ENCODE measurements at places on chromosomes 5 and 9.

DNA sequence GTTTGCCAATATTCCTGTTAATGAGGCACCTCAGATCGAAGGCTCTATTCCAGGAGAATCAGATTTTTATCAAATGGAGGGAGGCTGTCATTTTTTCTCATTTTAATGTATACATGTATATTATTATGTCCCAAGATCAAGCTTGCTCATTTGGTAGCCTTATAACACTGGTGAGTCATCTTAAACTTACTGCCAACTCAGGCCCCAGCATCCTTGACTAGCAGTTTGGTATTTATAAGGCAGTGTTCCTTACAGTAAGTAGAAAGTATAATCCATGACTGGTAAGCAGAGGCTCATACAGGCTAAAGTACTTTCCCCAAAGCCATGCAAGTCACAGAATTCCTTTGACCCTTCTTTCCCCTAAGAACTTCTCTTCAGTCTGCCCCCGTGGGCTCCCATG is 90.7 kb upstream of the NR3C1 start:
- peak; percentile 51 for DNase-seq

- no peak for DNase-seq
These were observed 12.0 kb downstream of the GLRX start for GRCh38 chr5:95810305-95811125.

DNA sequence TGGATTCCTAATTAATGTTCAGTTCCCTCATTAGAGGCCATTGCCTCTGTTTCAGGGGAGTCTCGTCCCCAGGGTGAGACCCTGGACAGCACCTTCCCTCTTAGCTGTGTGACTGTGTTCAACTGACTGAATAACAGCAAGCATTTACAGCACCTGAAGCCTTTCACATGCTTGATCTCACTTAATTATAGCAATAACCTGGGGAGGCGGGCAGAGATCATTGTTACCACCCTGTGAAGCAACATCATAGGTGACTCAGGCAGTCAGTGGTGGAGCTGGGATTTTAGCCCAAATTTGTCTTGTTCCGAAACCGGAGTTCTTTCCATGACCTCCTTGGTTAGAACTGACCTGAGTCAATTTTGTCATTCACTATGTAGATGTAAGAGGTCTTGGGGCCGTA is 105.2 kb upstream of the RAD23B start:
- no peak for DNase-seq

DNA sequence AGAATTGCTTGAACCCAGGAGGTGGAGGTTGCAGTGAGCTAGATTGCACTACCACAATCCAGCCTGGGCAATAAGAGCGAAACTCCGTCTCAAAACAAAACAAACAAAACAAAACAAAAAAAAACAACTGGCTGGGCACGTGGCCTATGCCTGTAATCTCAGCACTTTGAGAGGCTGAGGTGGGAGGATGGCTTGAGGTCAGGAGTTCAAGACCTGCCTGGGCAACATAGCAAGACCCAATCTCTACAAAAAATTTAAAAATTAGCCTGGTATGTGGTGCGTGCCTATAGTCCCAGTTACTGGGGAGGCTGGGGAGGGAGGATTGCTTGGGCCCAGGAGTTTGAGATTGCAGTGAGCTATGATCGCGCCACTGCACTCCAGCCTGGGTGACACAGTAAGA is 23.3 kb upstream of the WDR5 start:
- DNase-seq = no peak

GRCh38 chr9:117034866-117035265 is 347.8 kb downstream of the TRIM32 start:
- no peak for DNase-seq

DNA sequence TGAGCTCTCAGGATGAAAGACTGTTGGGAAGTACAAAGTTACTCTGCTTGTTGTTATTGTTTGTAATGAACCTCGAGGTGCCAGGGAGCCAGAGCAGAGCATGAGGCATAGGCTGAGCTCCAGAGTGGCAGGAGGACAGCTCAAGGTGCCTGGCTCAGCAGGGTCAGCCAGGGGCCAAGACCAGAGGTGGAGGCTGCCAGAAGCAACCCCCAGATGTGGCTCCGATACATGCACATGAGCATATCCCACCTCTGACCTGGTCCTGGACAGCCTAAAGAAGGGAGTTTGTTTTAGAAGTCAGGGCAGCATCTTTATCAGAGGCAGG is 105.6 kb downstream of the PSD2 start:
- DNase-seq = no peak

GRCh38 chr5:124644138-124644537 is 102.3 kb downstream of the ZNF608 start:
- DNase-seq = no peak
